GM12878 (cell line): ENCODE measurements at places on chromosomes 12 and 14. TPM values are rescaled to one million over a fixed set of nuclear protein-coding genes. Genes with fewer than 3 reads are reported as not detected.
A peak's percentile ranks its signal among the peaks of the same experiment; 100 is the strongest.

Gene CIT
- 14.3 and 17.9 TPM in 2 replicates for polyA plus RNA-seq

Gene EGLN3
- polyA plus RNA-seq = 0.60 and 0.84 TPM in 2 replicates

DNA sequence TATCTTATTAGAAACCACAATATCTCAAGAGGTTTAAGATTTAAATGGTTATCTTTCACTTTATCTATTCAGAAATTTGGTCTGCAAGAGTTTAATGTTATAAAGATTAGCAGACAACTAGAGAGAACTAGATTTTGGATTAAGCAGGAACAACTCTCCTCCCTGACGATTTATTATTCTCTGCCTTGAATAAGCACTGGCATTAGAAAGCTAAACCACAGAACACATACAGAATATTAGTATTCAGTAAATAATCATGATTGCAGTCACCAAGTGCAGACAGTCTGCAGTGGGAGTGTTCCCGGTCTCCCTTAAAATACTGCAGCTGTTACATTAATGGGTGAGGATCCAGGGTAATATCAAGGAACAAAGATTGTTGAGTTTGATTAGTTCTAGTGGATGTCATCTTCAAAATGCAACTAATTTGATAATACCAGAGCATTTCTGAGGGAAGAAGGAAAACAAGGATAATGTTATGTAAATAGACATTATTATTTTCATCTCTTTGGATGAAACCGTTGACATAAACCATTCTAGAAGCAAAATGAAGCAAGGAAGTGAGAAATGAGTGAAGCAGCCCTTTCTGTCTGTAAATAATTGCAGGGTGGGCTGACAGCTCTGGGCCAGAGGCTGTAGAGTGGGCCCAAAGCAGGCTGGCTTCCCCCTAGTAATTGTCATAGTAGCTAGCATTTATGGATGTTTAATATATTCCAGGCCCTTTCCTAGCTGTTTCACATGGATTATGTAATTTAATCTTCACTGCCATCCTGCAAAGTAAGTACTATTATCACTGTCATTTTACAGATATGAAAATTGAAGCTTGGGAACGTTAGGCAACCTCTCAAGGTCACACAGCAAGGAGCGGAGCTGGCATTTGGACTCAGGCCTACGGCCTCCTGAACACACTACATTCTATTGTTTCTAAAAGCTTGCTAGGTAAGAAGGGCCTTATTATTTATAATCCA, 79.4 kb downstream of the DYRK2 start:
- H3K4me3 ChIP-seq = no peak overlapping the region
- H3K27me3 ChIP-seq = peaks cover 2% of the 10 kb centered on the region
- H3K4me1 ChIP-seq = no peaks in the 10 kb centered on the region
- no peak overlapping the region for H3K27ac ChIP-seq
- H3K36me3 ChIP-seq = no peaks in the 10 kb centered on the region

Gene TAS2R10
- polyA plus RNA-seq = 0.16 TPM in 1 of 2 replicates, not detected in the other

Gene KRT72
- polyA plus RNA-seq = not detected in 2 replicates

Gene KRT79
- not detected in 2 replicates for polyA plus RNA-seq

Gene SPX
- polyA plus RNA-seq = not detected in 2 replicates

GRCh38 chr12:12505544-12506495, 56.8 kb downstream of the DUSP16 start:
- H3K27ac ChIP-seq = peak overlapping the region; percentile 80
- peaks cover 36% of the 10 kb centered on the region for H3K4me1 ChIP-seq
- peak; percentile 94 for DNase-seq
- H3K36me3 ChIP-seq = peaks cover 4% of the 10 kb centered on the region; the same call in 1 of the 2 replicates
- H3K4me3 ChIP-seq = peak overlapping the region; percentile 30

DNA sequence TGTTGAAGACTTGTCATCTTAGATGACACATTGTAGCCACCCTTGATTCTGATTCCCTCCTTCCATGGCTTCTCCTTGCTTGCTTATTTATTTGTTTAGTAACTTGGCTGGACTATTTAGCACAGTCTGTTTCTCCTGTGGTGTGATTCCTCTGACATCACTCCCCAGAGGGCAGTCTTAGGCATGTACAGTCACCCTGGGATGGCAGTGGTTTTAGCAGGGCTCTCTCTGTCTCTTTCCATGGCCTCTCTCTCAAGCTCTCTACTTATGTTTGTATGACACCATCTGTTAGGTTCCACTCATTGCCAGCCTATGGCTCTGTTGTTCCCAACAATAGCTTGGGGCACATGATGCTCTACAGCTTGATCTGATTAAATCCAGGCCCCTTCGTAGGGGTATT, 158.3 kb downstream of the ADGRD1 start:
- no peak overlapping the region for H3K27ac ChIP-seq
- no peak for DNase-seq
- H3K27me3 ChIP-seq = no peaks in the 10 kb centered on the region
- no peaks in the 10 kb centered on the region for H3K36me3 ChIP-seq
- no peak overlapping the region for H3K4me3 ChIP-seq
- no peaks in the 10 kb centered on the region for H3K4me1 ChIP-seq

Gene SERPINA6
- not detected in 2 replicates for polyA plus RNA-seq

DNA sequence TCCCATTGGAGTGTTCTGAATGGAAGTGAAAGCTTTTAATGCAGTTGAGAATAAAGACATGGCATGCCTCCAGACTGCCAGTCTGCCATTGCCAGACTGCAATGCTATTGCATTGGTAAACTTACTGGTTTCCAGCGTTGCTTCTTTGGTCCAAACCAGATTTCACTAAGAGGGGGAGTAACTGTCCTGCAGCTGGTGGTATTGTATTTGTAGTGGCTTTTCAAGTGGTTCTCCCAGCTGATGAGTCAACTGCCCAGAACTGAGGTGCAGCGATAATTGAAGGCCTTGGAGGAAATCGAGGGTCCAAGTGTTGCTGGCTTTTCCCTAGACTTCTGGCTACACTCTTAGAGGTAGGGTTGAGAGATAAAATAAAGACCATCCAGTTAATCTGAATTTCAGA, 31.9 kb downstream of the ERG28 start:
- H3K4me3 ChIP-seq = no peak overlapping the region
- H3K36me3 ChIP-seq = no peaks in the 10 kb centered on the region
- no peak for DNase-seq
- no peaks in the 10 kb centered on the region for H3K27me3 ChIP-seq
- H3K27ac ChIP-seq = no peak overlapping the region
- H3K4me1 ChIP-seq = no peaks in the 10 kb centered on the region
